Calu3 (cell line): ENCODE measurements at places on chromosomes 5 and 9.

GRCh38 chr5:55544341-55544740 lies 9.6 kb upstream of the PLPP1 start:
- no peak for DNase-seq

DNA sequence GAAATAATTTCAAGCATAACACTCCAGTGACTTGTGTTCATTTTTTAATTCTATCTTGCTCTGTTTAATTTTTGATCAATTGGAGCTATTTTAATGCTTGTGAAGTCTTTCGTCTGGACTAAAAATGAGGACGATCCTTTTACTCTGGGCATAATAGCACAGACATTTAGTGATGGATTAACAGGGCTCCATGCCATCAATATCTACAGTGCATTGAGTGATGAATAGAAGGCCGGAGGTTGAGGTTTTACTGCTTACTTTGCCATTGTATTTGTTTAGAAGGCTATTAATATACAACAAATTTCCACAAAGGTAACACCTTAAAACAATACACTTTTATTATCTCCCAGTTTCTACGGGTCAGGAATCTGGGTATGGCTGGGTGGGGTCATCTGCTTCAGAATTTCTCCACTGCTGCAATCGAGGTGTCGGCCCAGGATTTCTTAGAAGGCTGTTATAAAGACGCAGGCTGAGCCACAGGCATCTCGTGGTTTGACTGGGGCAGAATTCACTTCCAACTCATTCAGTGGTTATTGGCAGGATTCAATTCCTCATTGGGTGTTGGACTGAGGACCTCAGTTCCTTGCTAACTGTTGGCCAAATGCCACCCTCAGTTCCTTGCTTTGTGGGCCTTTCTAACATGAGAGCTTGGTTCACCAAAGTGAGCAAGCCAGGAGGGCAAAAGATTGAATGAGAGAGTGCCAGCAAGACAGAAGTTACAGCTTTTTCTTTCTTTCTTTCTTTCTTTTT lies 265.4 kb upstream of the VLDLR start:
- DNase-seq: no peak

DNA sequence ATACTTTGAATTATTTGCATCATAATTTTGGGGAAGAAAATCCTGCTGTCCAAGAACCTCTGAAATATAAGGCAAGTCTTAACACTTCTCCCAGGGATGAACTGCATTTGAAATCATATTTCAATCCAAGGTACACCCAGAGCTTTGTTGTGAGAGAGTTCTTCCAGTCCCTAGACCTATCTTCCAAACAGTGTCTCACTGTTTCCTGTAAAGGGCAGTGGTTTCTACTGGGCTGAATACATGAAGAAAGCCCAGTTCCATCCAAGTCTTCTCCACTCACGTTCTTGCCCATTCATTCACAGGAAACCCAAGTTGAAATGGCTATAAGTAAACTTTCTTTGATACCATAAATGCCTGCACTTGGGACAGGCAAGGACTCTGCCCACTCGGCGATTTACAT lies 108.3 kb upstream of the LHFPL2 start:
- DNase-seq: no peak

GRCh38 chr5:171263181-171263580 lies 45.9 kb upstream of the TLX3 start:
- DNase-seq: no peak

DNA sequence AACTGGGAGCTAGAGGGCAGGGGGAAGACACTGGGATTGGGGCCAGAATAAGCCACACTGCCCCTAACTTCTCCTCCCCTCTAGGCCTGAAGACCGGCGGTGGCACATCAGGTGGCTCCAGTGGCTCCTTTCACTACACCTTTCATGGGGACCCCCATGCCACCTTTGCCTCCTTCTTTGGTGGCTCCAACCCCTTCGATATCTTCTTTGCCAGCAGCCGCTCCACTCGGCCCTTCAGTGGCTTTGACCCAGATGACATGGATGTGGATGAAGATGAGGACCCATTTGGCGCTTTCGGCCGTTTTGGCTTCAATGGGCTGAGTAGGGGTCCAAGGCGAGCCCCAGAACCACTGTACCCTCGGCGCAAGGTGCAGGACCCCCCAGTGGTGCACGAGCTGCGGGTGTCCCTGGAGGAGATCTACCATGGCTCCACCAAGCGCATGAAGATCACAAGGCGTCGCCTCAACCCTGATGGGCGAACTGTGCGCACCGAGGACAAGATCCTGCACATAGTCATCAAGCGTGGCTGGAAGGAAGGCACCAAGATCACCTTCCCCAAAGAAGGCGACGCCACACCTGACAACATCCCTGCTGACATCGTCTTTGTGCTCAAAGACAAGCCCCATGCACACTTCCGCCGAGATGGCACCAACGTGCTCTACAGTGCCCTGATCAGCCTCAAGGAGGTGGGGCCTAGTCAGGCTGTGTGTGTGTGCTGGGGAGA lies 6.8 kb downstream of the DNAJB5 start:
- no peak for DNase-seq

DNA sequence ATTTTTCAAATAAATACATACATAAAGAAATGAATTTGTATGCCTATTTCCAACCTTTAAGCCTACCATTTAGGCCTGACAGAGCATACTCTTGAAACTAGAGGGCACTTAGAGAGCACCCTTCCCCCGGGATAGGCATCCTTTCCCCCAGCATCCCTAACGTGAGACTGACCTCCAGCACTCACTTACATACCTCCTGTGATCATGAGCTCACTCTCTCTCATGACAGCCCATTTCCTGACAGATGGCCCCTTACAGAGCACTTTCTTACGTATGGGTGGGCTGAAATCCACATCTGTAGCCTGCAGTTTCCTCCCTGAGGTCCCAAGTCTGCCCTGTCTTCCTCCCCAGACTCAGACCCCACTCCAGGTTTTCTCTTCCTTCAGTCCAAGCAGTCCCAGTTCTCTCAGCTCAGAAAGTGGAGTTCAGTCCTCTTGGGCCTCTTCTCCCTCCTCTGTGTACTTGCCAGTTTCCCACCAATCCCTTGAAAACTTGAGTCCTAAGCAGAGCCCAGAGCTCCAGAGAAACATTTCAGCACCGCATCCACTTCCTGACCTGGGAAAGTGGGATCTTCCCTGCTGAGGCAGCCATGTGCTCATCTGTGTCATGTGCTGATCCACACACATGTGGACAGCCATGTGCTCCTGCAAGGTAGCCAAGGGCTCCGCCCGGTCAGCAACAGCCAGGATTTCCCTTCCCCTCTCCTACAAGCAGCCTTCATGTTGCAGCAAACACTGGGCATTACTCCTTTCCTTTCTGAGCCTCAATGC lies 2.2 kb upstream of the CDX1 start:
- DNase-seq: no peak

DNA sequence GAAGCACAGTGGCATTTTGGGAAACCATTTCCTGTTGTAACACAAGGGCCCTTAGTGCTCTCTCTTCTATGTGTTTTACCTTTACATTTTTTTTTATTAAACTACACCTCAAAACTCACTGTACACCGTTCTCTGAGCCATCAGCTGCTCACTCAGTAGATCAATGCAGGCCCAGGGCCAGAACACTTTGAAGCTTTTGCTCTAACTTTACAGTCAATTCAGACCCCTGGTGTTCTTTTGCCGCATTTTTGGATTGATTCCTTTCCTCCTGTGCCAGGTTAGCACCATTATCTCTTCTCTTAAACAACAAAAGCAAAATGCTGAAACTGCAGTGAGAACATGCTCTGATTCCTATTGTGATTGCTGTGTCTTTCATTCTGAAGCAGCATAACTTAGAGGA lies 269.8 kb upstream of the RGMB start:
- DNase-seq: no peak

GRCh38 chr5:153714798-153715197 lies 224.3 kb downstream of the GRIA1 start:
- DNase-seq: no peak
